COR-L47 (cell line): ENCODE measurements at places on chromosomes 5 and 9.

- no peak for DNase-seq
Observed at GRCh38 chr5:145838276-145838675, 3.1 kb upstream of the PRELID2 start.

- no peak for DNase-seq
Observed at GRCh38 chr5:122656160-122656559, 118.7 kb upstream of the SNX2 start.

DNA sequence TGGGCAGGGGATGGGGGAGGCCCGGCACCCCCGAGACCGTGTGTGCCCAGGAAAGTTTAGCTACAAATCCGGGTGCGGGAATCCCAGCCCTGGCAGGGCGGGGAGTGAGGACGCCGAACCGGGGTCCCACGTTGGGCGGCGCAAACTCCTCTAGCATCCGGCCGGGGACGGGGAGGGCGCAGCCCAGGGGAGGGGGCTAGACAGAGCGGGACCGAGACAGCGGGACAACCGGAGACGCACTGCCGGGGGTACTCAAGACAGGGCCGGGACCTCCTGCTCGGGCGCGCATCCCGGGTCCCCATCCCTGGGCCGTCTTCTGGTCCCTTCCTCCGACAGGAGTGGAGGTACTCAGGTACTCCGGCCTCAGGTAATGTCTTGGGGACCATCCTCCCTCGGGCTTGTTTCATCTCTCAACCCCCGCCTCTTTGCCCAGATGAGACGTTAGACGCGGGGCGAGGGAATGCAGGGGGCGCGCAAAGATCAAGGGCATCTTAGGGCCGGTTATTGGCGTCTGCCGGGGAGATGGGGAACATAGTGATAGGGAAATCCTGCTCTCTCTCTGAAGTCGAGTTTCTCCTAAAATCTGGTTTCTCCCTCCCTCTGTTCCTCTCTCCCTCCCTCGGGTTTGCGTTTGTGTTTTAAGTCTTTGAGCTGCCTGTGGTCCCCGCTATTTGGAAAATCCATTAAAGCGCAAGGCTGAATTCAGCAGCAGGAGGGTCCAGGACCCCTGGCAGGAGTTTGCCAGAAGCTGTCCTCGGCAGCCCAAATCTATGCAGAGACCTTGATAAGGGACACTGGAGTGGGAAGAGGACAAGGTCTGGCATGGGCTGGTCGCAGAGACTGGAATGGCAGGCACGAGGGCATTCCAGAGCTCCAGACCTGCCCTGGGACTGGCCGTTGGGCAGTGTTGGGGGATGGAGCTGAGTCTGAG, 815 bp downstream of the PDZD2 start:
- no peak for DNase-seq

DNA sequence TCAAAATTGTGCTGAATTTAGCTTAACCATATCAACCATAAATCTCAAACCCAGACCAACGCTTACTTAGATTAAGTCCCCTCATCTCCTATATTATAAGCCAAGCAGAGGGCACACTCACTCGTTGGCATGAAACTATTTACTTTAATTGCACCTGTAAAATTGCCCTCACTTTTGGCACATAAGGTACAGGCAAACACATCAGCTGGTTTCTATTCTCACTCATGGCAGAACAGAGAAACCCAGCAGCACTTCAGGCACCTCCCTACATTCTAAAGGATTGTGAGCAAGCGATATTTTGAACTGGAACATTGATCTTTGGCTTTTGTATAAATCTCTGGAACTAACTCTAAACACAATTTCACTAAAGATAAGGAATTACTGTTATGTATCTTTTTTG, 845.6 kb upstream of the CDH6 start:
- DNase-seq, result no peak

DNA sequence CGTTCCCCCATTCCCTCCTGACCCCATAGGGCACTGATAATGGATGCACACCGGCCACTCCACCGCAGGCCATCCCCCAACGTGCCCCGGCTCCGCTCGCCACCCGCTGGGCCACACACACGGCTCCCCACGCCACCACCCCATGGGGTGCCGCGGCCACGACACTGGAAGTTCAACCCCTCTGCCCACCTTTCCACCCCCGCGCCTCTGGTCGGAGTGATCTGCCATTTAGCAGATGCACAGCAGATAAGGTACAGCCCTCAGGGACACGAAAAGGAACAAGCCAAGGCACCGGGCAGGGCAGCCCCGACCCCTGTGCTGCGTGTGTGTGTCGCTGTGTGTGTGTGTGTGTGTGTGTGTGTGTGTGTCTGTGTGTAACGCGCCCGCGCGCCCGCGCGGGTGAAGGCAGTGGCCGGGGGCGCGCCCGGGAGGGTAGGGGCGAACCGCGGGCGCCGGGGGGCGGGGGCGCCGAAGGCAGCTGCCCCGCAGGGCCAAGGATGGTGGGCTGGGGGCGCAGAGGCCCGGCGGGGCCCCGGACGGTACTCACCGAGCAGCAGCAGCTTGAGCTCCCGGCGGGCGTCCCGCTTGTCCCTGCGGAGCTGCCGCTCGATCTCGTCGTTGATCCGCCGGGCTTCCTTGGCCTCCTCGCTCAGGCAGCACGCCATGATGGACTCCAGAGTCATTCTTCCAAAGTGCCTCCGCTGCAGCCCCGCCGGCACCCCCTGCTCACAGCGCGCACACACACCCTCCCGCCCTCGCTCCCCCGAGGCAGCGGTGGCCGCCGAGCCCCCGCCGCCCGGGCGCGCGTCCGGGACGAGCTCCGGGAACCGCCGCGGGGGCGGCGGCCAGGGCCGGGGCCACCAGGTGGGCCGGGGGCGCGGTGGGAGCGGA, 813 bp downstream of the GNAQ start:
- DNase-seq, result peak; percentile 53

DNA sequence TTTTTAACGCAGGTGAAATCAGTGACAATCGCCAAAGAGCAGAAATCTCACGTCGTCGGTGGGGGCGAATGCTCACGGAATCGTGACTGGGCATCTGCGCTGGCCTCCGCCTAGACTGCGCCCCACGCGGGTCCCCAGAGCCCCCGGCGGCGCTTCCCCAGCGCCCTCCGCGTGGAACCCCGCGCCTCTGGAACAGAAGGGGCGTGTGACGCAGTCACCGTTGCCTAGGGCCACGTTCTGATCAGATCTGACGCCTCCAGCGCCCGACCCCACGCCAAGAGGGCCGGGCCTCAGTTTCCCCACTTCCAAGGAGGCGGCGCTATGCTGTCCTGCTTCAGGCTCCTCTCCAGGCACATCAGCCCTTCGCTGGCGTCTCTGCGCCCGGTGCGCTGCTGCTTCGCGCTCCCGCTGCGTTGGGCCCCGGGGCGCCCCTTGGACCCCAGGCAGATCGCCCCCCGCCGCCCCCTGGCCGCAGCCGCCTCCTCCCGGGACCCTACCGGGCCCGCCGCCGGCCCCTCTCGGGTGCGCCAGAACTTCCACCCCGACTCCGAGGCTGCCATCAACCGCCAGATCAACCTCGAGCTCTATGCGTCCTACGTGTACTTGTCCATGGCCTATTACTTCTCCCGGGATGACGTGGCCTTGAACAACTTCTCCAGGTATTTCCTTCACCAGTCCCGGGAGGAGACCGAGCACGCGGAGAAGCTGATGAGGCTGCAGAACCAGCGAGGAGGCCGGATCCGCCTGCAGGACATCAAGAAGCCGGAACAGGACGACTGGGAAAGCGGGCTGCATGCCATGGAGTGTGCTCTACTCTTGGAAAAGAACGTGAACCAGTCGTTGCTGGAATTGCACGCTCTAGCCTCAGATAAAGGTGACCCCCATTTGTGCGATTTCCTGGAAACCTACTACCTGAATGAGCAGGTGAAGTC, at the start of gene FTMT:
TSS of gene FTMT (plus strand) at position 240 of the 932 bp plus-strand sequence. CDS start at position 322, 82 bp downstream.
- no peak for DNase-seq

- no peak for DNase-seq
Observed at GRCh38 chr9:109110329-109111021, 9.3 kb downstream of the TMEM245 start.

GRCh38 chr5:3180636-3181035, 415.0 kb upstream of the IRX1 start:
- no peak for DNase-seq

- no peak for DNase-seq
Observed at GRCh38 chr5:38783011-38783561, 62.7 kb upstream of the OSMR start.

GRCh38 chr5:140806834-140807775, at the start of gene PCDHA4:
PCDHA4 (plus strand) TSS chr5:140807068.
- DNase-seq, result no peak

DNA sequence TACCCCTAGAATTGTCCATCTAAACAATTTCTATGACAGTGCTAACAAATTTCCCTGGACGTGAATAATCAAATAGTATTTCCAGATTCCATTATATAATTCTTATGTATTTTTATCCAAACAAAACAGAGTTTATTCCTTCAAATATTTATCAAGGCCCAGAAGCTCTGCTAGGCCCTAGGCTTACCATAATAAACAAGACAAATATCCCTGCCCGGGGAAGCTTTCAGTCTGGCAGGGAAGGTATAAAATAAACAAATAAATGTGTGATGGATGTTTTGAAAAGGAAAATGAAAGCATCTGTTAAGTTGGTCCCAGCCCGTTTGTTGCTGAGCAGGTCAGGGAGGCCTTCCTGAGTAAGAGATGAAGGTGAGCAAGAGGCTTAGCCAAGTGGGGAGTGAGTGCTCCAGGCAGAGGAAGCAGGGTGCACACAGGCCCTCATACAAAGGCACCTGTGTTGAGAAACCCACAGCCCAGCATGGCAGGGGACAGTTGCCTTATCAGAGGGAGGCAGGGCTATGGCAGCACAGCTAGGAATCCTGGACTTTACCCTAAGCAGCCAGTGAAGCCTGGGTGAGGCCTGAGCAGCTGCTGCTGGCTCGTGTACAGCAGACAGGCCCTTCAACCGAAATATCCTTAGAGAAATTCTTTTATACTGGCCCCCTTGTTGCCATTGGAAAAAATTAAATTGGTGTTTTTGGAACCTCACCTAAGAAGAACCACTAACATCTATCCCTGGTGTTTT, 7.7 kb upstream of the SLC35D2 start:
- no peak for DNase-seq

DNA sequence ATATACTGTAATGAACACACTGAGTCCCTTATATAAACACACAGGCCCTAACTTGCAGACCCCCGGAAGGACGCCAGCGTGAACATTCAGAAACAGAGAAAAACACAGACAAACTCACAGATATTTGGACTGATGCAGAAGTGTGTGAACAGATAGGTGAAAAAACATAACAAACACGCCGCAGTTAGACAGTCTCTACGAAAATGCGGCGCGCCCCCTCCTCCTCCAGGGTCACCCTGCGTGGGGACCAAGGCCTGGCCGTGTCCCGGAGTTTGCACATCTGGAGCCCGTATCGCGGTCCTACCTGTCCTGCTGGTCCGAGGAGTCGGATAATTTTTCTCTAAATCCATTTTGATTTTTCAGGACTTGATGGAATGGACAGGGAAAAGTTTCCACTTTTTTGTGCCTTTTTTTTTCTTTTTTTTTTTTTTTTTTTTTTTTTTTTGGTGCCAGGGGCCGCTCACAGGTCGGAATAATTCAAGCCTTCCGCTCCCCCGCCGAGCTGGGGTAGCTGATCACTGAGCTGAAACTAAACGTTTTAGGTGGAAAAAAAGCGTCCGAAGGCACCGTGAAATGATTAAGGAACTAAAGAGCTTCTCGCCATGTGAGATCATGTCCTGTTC, at the start of gene PAX5:
TSS of gene PAX5 (minus strand) at position 587 of the 623 bp plus-strand sequence. CDS start at position 350, 237 bp downstream.
- no peak for DNase-seq

DNA sequence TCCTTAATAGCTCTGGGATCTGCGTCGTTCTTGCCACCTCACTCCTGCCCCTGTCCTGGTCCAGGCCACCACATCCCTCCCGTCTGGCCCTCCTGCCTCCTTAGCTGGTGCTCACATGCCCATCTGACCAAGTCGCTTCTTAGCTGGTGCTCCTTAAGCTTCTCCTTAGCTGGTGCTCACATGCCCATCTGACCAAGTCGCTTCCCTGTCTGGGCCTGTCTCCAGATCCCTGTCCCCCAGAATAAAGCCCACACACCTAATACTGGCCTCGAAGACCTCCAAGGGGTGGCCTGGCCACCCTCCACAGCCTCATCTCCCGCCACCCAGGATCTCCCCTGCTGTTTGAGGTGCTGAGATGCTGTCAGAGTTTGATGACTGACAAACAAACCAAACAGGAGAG, 31.4 kb upstream of the TTLL11 start:
- DNase-seq, result no peak

GRCh38 chr9:23044549-23044948, 597.9 kb downstream of the DMRTA1 start:
- no peak for DNase-seq

DNA sequence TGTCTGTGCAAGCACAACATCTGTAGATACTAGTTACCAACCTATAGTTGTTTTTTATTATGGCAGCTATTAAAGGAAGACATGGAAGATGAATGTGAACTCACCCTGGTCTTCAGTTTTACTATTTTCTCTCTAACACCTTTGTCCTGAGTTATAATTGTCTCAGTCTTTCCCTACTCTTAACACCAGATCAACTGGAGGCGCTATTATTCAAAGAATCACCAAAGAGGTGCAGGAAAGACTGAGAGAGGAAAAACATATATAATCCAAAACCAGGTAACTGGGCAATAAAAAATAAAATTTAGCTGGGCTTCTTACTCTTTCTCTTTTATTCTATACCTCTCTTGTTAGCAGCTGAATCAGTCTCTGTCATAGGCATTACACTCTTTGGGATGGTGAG, 134.2 kb upstream of the C6 start:
- no peak for DNase-seq

DNA sequence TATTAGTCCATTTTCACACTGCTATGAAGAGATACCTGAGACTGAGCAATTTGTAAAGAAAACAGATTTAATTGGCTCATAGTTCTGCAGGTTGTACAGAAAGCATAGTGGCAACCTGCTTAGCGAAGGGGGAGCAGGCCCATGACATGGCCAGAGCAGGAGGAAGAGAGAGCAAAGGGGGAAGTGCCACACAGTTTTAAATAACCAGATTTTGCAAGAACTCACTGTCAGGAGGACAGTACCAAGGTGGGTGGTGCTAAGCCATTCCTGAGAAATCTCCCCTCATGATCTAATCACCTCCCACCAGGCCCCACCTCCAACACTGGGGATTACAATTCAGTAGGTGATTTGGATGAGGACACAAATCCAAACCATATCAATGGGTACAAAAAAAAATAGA, 16.8 kb upstream of the PCSK5 start:
- no peak for DNase-seq

DNA sequence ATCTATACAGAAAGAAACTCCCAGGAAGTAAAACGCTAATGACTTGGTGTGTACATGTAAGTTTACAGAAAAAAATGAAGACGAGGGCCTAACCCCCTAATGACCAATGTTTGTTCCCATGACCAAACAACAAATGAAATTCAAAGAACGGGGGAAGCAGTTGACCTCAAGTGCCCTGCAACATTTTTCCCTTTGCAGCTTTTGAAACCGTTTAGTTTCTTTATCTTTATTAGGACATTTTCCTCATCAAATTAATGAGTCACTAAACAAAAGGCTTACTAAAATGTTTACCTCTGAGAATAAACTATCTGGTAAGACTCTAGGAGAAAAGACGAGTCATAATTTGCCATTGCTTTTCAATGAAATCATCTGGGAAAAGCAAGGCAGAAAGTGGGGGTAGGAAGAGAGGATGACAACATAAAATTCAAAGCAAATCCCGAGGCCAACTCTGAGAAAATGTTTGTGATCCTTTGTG, 57.4 kb downstream of the LHFPL2 start:
- DNase-seq, result no peak

GRCh38 chr9:116644091-116644688, 42.9 kb upstream of the TRIM32 start:
- no peak for DNase-seq

- DNase-seq, result no peak
Observed at GRCh38 chr9:84702471-84702870, 32.9 kb downstream of the NTRK2 start.
